Left ventricle myocardium inferior (tissue), 1 donor: ENCODE measurements at places on chromosomes 13 and 19.
A peak's percentile ranks its signal among the peaks of the same experiment; 100 is the strongest.

- H3K36me3 ChIP-seq, result no peaks in the 10 kb centered on the region
- H3K4me3 ChIP-seq, result no peak overlapping the region
- DNase-seq, result no peak
- no peak overlapping the region for H3K27ac ChIP-seq
- no peaks in the 10 kb centered on the region for H3K4me1 ChIP-seq
Observed at GRCh38 chr13:71360041-71360440, 507.0 kb downstream of the DACH1 start.

DNA sequence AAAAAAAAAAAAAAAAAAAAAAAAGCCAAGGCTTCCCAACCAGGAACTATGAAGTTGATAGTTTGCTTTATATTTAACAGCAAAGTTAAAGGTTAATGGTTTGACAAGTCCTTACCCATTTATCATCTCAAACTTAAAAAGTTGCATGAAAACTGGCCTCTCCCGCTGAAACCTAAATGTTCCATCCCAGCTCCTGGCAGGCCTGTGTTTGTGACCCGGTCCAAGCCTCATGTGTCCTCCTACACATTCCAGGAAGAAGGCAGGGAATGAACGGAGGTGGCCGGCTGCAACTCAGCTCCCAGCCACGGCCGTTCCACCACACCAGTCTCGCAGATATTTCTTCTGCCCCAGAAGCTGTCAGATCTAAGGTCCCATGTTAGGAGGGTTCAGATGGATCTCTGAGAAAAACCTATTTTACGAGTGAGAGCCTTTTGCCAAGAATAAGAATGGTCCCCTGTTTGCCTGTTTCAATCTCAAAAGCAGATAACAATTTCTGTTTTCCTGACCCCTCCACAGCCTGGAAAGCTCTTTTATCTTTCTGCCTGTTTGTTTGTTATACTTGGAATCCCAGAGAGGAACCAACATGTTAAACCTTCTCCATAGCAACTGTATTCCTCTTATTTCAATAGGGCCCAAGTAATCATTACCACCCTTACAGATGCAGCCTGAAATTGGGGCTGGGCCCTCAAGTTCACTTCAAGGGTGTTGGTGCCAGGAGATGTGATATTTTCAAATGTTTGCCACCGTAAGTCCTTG lies 56.5 kb downstream of the KCTD12 start:
- H3K27ac ChIP-seq, result peak overlapping the region; percentile 81
- no peaks in the 10 kb centered on the region for H3K27me3 ChIP-seq
- no peaks in the 10 kb centered on the region for H3K36me3 ChIP-seq
- peaks cover 23% of the 10 kb centered on the region for H3K4me1 ChIP-seq
- peak; percentile 42 for DNase-seq
- no peak overlapping the region for H3K4me3 ChIP-seq

GRCh38 chr13:112716461-112716820 lies 26.6 kb downstream of the ATP11A start:
- no peak overlapping the region for H3K4me3 ChIP-seq
- H3K4me1 ChIP-seq, result peaks cover 50% of the 10 kb centered on the region
- no peaks in the 10 kb centered on the region for H3K27me3 ChIP-seq
- H3K36me3 ChIP-seq, result peaks cover 8% of the 10 kb centered on the region

DNA sequence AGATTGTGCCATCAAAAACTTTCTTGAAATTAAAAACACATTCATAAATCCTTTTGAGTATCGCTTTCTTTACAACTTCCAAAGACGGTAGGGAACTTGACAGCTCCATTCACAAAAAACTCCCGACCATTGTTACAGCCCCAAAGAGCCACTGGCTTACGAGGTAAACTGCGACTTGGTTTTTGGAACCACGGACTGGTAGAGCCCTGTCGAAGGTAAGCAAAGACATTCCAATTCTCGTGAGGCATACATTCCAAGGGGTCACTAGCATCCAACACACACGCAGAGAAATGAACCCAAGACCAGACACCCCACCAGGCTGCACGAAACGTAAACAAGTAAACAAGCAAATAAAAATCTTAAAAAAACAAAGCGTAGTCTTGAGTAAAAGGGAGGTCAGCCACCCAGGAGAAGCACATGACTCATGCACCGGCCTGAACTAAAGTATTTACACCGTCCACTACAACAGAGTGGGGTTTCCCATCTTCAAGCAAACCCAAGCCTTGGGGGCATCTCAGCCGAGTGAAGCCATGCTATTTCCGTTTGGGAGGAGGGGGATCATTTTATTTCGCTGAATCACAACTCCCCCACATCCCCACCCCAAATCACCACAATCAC lies 1.4 kb downstream of the BRD4 start:
- H3K36me3 ChIP-seq, result no peaks in the 10 kb centered on the region
- H3K4me1 ChIP-seq, result peaks cover 82% of the 10 kb centered on the region
- DNase-seq, result no peak
- H3K4me3 ChIP-seq, result peak overlapping the region; percentile 78
- peak overlapping the region; percentile 96 for H3K27ac ChIP-seq
- H3K27me3 ChIP-seq, result no peaks in the 10 kb centered on the region

DNA sequence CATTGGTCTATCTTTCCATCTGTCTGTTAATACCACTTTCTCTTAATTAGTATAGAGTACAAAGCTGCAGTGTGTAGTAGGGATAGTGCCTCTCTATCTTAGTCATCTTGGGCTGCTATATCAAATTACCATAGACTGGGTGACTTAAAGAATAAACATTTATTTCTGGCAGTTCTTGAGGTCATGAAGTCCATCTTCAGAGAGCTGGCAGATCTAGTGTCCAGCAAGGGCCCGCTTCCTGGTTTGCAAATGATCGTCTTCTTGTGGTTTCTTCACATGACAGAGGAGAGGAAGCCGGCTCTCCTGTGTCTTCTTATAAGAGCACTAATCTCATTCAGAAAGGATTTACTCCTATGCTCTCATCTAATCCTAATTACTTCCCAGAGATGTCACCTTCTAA lies 6.1 kb downstream of the ZNF700 start:
- no peaks in the 10 kb centered on the region for H3K27me3 ChIP-seq
- H3K36me3 ChIP-seq, result peaks cover 16% of the 10 kb centered on the region
- no peak overlapping the region for H3K4me3 ChIP-seq
- H3K4me1 ChIP-seq, result peaks cover 9% of the 10 kb centered on the region
- H3K27ac ChIP-seq, result no peak overlapping the region
- DNase-seq, result no peak

- no peaks in the 10 kb centered on the region for H3K36me3 ChIP-seq
- H3K27me3 ChIP-seq, result no peaks in the 10 kb centered on the region
- H3K27ac ChIP-seq, result no peak overlapping the region
Observed at GRCh38 chr13:23325191-23325590, 108.3 kb downstream of the SACS start.

DNA sequence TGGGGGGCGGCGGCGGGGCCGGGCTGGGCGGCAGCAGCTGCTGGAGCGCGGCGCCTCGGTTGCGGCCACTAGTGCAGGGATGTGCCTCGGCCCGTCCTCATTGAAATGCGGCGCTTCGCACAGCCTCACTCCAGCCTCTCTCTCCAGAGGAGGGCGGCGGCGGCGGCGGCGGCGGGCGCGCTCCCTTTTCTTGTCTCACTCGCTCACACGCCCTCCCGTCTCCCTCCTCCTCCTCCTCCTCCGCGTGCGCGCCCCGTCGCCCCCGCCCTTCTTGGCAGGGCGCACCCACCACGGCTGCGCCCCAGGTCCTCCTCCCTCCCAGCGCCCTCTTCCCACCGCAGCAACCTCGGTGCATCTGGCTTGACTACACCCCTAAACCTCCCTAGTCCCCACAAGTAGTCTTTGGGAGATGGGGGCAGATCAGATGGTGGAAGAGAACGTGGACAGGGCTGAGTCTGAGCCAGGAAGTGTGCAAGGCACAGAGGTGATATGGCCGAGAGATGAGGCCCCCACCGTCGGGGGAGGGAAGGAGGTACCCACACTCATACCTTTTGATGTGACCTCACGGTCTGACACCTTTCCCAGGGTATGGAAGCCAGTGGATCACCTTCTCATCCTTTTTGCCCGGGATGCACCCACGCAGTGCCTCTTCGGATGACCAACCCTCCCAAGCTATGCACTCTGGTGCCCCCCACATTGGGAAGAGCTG lies at the start of gene DCLK1:
DCLK1 (minus strand) TSS at position 161 of the 709 bp plus-strand sequence.
- no peaks in the 10 kb centered on the region for H3K36me3 ChIP-seq
- DNase-seq, result peak; percentile 80
- H3K27me3 ChIP-seq, result peaks cover 40% of the 10 kb centered on the region
- peak within 1 kb of the TSS; percentile 69 for H3K4me3 ChIP-seq

DNA sequence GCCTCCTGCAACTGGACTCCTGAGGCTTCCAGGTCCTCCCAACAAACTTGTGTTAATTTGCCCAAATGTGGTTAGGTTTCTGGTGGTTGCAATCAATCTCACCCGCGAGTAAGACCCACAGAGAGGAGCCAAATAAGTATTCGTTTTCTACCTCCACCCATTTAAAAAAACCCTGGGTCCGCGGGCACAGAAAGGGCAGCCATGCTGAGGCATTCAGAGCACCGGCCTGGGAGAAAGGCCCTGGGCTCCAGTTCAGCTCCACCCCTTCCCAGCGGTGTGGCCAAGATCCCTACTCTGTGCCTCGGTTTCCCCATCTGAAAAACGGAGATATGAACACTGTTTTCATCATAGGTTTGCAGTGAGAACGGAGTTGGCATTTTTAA lies 56.9 kb downstream of the PEPD start:
- no peak for DNase-seq
- no peak overlapping the region for H3K4me3 ChIP-seq
- peaks cover 28% of the 10 kb centered on the region for H3K36me3 ChIP-seq
- H3K4me1 ChIP-seq, result peaks cover 20% of the 10 kb centered on the region

GRCh38 chr13:57353831-57354230 lies 186.8 kb downstream of the PRR20E start:
- H3K4me1 ChIP-seq, result no peaks in the 10 kb centered on the region
- no peak for DNase-seq
- H3K36me3 ChIP-seq, result no peaks in the 10 kb centered on the region
- H3K4me3 ChIP-seq, result no peak overlapping the region

DNA sequence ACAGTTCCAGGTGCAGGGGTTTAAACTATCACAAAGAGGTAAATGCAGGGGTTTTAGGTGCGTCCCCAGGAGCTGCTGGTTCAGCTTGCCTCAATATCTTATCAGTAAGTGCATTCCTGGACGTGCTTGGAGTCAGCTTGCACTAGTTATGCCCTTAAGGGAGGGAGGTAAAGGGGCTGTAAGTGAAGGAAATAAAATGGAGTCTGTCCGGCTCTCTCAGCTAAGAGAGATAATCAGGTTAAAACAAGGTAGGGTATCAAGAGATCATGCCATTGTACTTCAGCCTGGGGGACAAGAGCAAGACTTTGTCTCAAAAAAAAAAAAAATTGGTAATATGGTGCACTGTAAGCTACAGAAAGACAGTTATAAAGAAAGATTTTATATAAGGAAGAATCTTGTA lies 69.7 kb downstream of the ZNF100 start:
- H3K27ac ChIP-seq, result no peak overlapping the region
- no peaks in the 10 kb centered on the region for H3K27me3 ChIP-seq
- H3K36me3 ChIP-seq, result no peaks in the 10 kb centered on the region
- H3K4me3 ChIP-seq, result peak overlapping the region; percentile 35
- no peak for DNase-seq
- no peaks in the 10 kb centered on the region for H3K4me1 ChIP-seq

- no peak overlapping the region for H3K27ac ChIP-seq
- no peak overlapping the region for H3K4me3 ChIP-seq
- no peaks in the 10 kb centered on the region for H3K27me3 ChIP-seq
- no peaks in the 10 kb centered on the region for H3K36me3 ChIP-seq
- no peaks in the 10 kb centered on the region for H3K4me1 ChIP-seq
Observed at GRCh38 chr13:47087841-47088240, 191.0 kb upstream of the HTR2A start.

GRCh38 chr13:110001670-110002275 lies 215.4 kb upstream of the IRS2 start:
- no peak overlapping the region for H3K27ac ChIP-seq
- DNase-seq, result no peak
- H3K27me3 ChIP-seq, result no peaks in the 10 kb centered on the region
- H3K4me3 ChIP-seq, result no peak overlapping the region
- no peaks in the 10 kb centered on the region for H3K4me1 ChIP-seq
- H3K36me3 ChIP-seq, result no peaks in the 10 kb centered on the region

DNA sequence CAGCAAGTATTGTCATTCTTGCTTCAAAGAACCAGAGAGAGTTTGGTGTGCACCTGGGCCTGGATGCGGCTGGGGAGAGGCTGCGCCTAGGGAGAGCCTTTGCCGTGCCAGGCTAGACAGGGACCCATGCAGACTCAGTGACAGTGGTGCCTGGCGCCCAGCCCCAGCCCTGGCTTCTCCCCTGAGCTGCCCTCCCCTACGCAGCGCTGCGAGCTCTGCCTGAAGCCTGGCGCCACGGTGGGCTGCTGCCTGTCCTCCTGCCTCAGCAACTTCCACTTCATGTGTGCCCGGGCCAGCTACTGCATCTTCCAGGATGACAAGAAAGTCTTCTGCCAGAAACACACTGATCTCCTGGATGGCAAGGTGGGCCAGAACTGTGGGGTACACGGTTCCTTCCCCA lies 12.0 kb downstream of the KMT2B start:
- H3K27me3 ChIP-seq, result no peaks in the 10 kb centered on the region
- DNase-seq, result no peak
- no peak overlapping the region for H3K4me3 ChIP-seq
- no peaks in the 10 kb centered on the region for H3K4me1 ChIP-seq

- no peak overlapping the region for H3K27ac ChIP-seq
- DNase-seq, result no peak
- peaks cover 88% of the 10 kb centered on the region for H3K36me3 ChIP-seq
- H3K4me3 ChIP-seq, result no peak overlapping the region
- no peaks in the 10 kb centered on the region for H3K27me3 ChIP-seq
Observed at GRCh38 chr19:23346696-23347095, 48.6 kb downstream of the ZNF91 start.

DNA sequence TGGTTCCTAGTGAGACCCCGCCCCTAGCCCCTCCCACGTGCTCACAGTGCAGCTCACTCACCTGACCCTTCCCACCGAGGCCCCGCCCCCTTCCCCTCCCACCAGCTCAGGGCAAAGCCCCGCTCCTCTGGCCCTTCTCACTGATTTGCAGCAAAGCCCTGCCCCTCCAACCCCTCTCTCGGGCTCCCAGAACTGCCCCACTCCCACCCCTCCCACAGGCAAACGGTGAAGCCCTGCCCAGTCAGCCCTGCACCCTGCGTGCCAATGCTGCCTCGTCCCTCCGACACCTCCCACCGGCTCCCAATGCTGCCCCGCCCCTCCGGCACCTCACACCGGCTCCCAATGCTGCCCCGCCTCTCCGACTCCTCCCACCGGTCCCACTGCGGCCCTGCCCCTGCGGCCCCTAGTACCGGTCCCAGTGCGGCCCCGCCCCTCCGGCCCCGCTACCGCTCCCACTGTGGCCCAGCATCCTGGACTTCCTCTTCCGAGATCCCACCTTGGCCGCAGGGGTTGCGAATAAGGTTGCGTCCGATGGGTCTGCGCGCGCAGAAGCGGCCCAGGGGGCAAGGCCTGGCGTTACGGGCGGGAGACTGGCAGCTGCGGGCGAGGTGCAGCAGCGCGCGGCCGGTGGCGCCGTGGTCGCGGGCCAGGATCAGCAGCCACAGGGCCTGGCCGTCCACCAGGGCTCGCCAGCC lies 834 bp downstream of the FBXO27 start:
- H3K4me1 ChIP-seq, result peaks cover 25% of the 10 kb centered on the region
- H3K27ac ChIP-seq, result peak overlapping the region; percentile 63
- peak; percentile 87 for DNase-seq
- H3K27me3 ChIP-seq, result peaks cover 44% of the 10 kb centered on the region
